ENCODE measurements at places on chromosomes 1 and 21.

GRCh38 chr21:31030367-31031106, 7.7 kb downstream of the KRTAP19-8 start:
- no peak for DNase-seq

DNA sequence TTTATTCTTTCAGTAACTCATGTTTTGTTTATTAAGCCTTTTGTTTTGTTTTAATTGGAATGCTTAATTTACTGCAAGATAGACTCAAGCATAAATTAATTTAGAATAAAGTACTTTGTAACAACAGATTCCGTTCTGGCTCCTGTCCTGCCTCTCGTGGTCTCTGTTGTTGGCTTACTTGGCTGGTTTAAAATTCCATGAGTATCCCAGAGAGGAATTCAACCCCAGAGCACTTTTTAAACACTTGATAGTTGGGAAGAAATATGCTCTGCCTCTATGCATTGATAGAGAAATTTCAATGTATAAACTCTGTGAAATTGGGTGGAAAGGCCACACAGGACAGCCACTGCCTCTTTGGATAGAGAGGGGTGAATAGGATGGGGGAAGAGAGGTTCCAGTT, 89.7 kb downstream of the ATP5PO start:
- DNase-seq, result no peak

- peak; percentile 33 for DNase-seq
Observed at GRCh38 chr1:86258101-86258500, 101.5 kb upstream of the COL24A1 start.

DNA sequence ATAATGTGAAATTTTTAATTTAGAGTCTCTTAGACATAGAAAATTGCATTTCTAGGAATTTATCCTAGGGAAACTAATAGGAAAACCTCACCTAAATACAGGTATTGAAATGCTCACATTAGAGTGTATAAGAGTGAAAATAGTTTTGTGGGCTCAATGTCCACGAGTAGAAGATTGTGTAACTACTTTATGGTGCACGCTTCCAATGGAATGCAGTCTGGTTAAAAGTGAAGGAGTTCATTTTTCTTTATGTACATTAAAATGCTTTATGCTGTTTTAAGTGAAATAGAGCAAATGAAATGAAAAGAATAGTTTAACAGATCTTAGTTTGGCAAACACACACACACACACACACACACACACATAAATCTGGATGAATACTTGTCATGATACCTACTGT, 278.2 kb downstream of the USP25 start:
- no peak for DNase-seq

- no peak for DNase-seq
Observed at GRCh38 chr1:29555043-29555620, 318.8 kb downstream of the PTPRU start.

Measured in stomach (tissue), 19 donors.